ENCODE measurements at places on chromosomes 12 and 14. TPM values are rescaled to one million over a fixed set of nuclear protein-coding genes. Genes with fewer than 3 reads are reported as not detected.

Gene MYF6
- not detected for total RNA-seq

Gene KSR2
- total RNA-seq = not detected

Gene KRT77
- not detected for total RNA-seq

Gene ASCL1
- not detected for total RNA-seq

Gene GPRC5D
- total RNA-seq = not detected

Gene GLS2
- 1.5 TPM for total RNA-seq

Gene DCAF5
- 69.3 TPM for total RNA-seq

Gene LTBP2
- 0.44 TPM for total RNA-seq

Gene MYO1A
- total RNA-seq = 0.22 TPM

Gene PPP4R4
- total RNA-seq = not detected

Gene SUOX
- 0.72 TPM for total RNA-seq

Gene CNOT2
- 154 TPM for total RNA-seq

Gene MYH7
- not detected for total RNA-seq

Gene P2RX7
- total RNA-seq = 7.4 TPM

Gene SLC25A47
- total RNA-seq = not detected

Gene MDM1
- 12.0 TPM for total RNA-seq

Gene ARMH4
- not detected for total RNA-seq

Gene FOXG1
- total RNA-seq = not detected

Gene CCDC175
- total RNA-seq = not detected

Gene NINJ2
- total RNA-seq = 1.6 TPM

Gene GPATCH2L
- total RNA-seq = 74.4 TPM

Gene WSCD2
- total RNA-seq = not detected

Gene NPFF
- not detected for total RNA-seq

Gene MGP
- total RNA-seq = 0.42 TPM

Gene C3AR1
- total RNA-seq = 2.8 TPM

Gene ABCD2
- total RNA-seq = 3.5 TPM

Gene NID2
- not detected for total RNA-seq

Gene ANG
- total RNA-seq = 0.60 TPM

Gene ENDOU
- not detected for total RNA-seq

Gene LRRC10
- not detected for total RNA-seq

Gene INHBC
- total RNA-seq = 0.24 TPM

Gene KRT80
- total RNA-seq = not detected

Gene C1R
- total RNA-seq = 3.8 TPM

Gene PPP4R3A
- 279 TPM for total RNA-seq

Gene CCDC184
- 0.90 TPM for total RNA-seq

Gene MLH3
- 8.5 TPM for total RNA-seq

Gene SMOC1
- not detected for total RNA-seq

Gene MIPOL1
- total RNA-seq = not detected

Gene KRT74
- not detected for total RNA-seq

Gene RNF212B
- total RNA-seq = not detected

Gene CELA1
- 0.79 TPM for total RNA-seq

Gene POTEG
- not detected for total RNA-seq

Gene ANKRD33
- not detected for total RNA-seq

Gene KRT83
- total RNA-seq = not detected

Gene MMP17
- total RNA-seq = 0.33 TPM

Gene HOXC6
- not detected for total RNA-seq

Gene CLEC1A
- total RNA-seq = not detected

Gene HPD
- not detected for total RNA-seq

Gene MYH6
- not detected for total RNA-seq

Data from CD8-positive, alpha-beta T cell (primary cell).